ENCODE measurements at places on chromosomes 6 and 20.

- DNase-seq = no peak
Observed at GRCh38 chr6:11628562-11628961, 91.0 kb downstream of the TMEM170B start.

- no peak for DNase-seq
Observed at GRCh38 chr6:85058806-85059205, 294.4 kb upstream of the TBX18 start.

- DNase-seq = no peak
Observed at GRCh38 chr6:35603326-35604202, 85.2 kb downstream of the FKBP5 start.

DNA sequence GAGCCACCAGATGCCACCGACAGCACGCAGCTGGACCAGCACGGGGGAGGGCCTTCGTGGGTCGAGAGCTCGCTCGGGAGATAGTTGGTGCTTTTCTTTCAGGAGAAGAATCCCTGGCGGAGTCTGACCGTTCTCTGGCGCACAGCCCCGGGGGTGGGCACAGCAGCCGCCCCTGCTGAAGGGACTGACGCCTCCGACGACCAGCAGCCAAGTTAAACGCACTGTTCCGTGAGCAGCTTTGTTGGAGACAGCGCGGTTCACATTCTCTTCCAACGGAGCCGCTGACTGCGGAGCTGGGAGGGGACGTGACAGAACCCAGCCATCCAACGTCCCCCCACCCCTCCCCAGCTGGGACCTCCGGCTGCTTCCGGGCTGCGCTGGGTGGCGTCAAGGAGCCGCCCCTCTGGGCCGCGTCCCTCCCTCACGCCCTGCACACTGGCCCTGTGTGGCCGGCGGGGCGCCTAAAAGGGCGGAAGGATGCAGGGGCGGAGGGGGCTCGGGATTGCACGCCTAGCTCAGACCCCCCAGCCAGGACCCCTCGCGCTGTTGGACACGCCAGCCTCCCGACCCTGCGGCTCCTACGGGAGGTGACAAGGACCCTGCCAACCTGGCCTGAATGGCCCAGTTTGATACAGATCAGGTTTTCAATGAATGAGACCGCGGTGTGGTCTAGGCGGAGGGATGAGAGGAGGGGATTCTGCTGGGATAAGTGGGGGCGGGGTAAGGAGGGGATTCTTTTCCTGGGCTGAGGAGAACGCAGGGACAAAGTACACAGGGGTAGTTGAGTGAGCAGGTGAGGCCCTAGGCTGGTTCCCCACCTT is 36.4 kb upstream of the KHDC1 start:
- DNase-seq = no peak

GRCh38 chr20:62461157-62461556 is 14.6 kb downstream of the GATA5 start:
- no peak for DNase-seq

DNA sequence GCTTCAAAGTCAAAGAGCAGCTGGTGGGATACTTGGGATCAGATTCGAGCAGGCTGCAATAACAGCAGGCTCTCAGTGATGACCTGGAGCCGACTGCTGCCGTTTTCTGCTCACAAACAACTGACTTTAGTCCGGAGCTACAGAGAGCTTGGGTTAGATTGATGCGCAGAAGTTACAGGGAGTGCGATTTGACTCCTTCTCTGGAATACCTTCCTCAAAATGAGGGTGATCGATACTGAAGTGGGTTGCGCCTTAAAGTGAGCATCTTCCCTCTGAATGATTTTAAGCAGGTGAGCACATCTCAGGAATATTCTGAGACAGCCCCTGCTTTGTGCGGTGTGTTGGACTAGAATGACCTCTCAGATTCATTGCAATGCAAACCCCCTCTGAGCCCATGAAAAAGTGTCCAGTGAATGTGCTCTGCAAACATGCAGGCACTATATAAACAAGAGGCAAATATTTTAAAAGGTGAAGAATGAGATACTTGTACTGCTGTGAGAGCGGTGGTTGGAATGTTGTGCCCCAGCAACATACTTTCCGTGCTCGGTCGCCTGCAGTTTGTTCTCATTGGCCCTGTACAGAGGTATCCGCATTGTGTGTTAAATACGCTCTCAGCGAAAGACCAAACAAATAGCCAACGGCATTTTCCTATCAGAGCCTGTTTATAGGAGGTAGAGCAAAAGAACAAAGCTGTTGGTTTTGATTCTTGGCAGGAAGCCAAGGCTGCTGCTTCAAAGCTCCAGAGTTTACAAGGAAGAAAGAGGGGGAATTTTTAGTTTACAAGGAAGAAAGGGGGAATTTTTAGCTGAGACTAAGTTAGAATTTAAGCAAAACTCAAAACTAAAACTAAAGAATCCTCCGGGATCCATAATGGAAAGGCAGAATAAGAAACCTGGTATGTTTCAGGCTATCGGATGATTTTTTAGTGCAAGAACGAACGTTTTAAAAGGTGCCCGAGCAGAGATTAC is 67.7 kb downstream of the PHACTR2 start:
- no peak for DNase-seq

GRCh38 chr20:36399147-36399968 is 93.2 kb downstream of the DLGAP4 start:
- DNase-seq = no peak

DNA sequence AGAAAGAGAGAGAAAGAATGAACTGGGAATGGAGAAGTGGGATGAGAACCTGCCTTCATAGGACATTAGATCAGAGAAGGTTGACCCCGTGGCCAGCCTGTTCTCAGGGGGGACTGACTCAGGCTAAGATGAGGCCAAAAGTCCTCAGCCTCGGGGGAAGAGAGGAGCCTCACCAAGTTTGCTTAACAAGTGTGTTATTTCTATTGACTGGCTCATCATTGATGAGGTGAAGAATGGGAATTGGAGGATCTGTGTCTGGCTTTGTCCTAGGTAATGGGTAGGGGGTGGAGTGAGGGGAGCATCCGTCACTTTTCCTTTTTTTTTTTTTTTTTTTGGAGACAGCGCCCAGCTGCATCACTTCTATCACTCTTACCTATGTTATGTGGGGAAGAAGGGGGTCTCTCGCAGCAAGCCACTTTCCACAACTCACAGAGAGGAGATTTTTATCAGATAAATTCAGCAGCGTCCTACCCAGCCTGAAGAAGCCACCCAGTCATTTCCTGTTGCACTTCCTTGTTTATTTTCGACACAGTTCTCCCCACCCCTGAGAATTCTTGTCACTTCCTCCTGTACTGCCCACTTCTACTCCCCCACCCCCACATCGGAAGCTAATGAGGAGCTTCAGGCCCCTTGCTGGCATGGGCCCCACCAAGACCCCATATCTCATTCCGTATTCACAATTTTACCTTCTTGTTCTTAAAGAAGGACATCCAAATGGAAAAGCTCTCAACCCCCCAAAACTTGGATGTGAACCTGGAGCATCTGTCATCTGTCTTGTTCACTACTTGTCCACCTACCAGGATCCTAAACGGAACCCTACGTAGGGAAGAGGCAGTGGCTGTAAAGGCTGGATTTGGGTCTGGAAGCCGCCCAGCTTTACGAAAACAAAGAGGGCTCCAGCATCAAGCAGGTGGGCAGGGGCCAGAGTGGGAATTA is 2.8 kb upstream of the RNASET2 start:
- DNase-seq = no peak
